ENCODE measurements at places on chromosomes 11 and 22. TPM values are rescaled to one million over a fixed set of nuclear protein-coding genes. Genes with fewer than 3 reads are reported as not detected.

The COA4 gene
- total RNA-seq = 92.3 TPM

The HBB gene
- not detected for total RNA-seq

GRCh38 chr11:15150507-15150906 lies 35.8 kb downstream of the INSC start:
- no peak for DNase-seq

DNA sequence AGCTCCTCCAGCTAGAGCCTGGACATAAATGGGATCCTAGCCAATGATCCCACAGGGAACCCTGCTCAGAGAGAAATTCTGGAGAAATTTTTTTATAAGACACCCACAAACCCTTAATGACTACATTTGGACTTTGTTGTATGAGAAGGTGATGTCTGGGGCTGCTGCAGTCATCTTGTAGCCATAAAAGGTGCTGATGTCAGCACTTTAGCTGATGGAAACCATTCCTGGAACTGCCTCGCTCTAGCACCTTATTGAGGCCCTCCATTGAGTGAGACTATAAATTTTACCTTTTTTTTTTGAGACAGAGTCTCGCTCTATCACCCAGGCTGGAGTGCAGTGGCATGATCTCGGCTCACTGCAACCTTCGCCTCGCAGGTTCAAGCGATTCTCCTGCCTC lies 610.7 kb downstream of the OPCML start:
- no peak for DNase-seq

- DNase-seq = peak; percentile 10
Observed at GRCh38 chr11:46890665-46891064, 27.7 kb downstream of the LRP4 start.

- DNase-seq = no peak
Observed at GRCh38 chr11:128691802-128692752, 1.8 kb upstream of the FLI1 start.

- DNase-seq = no peak
Observed at GRCh38 chr11:42179216-42179615, 719.8 kb upstream of the LRRC4C start.

The SCGB1D2 gene
- not detected for total RNA-seq

- no peak for DNase-seq
Observed at GRCh38 chr22:41799486-41800347, 762 bp upstream of the CCDC134 start.

GRCh38 chr22:33659448-33659847 lies 260.8 kb downstream of the LARGE1 start:
- DNase-seq = no peak

The CREB3L1 gene
- total RNA-seq = 0.53 TPM

DNA sequence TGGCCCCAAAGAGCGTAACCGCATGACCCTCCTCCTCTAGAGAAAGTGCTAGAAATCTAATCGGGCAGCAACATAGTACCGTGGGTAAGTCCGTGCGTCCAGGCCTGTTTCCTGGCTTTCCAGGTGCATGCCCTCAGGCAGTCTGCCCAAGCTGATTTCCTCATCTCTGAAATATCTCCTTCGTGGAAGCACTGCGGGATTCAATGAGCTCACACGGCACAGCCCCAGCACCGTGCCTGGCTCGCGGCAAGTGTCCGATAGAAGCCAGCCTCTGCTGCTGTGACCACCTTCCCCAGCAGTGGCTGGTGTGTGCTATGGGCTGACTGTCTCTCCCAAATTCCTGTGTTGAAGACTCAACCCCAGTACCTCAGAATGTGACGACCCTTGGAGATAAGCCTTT lies 20.7 kb downstream of the RPUSD4 start:
- DNase-seq = peak; percentile 62

The OOSP3 gene
- total RNA-seq = not detected

GRCh38 chr11:75598264-75598663 lies 36.2 kb downstream of the SERPINH1 start:
- no peak for DNase-seq

GRCh38 chr11:1988667-1989317 lies 8.8 kb downstream of the H19 start:
- no peak for DNase-seq

- peak; percentile 38 for DNase-seq
Observed at GRCh38 chr11:103807806-103808205, 228.6 kb upstream of the DDI1 start.

The OAF gene
- total RNA-seq = 9.0 TPM

The TPH1 gene
- under 0.01 TPM for total RNA-seq

The OR52E8 gene
- total RNA-seq = not detected

- peak; percentile 45 for DNase-seq
Observed at GRCh38 chr11:9758637-9759518, 95.0 kb downstream of the SWAP70 start.

The CCDC87 gene
- under 0.01 TPM for total RNA-seq

GRCh38 chr22:21032868-21033688 lies 717 bp upstream of the SLC7A4 start:
- DNase-seq = no peak

The SLC1A2 gene
- under 0.01 TPM for total RNA-seq

The DESI1 gene
- total RNA-seq = 17.5 TPM

DNA sequence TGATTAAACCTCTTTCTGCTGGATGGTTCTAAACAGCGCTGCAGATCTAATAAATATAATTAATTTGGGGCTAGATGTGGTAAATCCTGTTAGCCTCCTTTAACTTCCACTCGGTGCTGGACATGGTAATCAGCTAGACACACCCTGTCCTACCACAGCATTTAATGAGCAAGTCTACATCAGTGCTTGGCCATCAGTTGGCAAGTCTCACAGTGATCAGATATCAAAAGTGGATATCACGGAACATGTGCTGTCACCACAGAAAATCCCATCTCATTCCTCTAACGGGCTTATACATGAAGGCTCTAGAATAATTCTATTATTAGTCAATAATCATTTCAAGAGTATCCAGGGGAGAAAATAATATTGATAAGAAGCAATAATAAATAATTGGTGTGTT lies 5.6 kb upstream of the USP28 start:
- DNase-seq = no peak

- DNase-seq = peak; percentile 93
Observed at GRCh38 chr11:33636104-33636503, 64.5 kb downstream of the C11orf91 start.

DNA sequence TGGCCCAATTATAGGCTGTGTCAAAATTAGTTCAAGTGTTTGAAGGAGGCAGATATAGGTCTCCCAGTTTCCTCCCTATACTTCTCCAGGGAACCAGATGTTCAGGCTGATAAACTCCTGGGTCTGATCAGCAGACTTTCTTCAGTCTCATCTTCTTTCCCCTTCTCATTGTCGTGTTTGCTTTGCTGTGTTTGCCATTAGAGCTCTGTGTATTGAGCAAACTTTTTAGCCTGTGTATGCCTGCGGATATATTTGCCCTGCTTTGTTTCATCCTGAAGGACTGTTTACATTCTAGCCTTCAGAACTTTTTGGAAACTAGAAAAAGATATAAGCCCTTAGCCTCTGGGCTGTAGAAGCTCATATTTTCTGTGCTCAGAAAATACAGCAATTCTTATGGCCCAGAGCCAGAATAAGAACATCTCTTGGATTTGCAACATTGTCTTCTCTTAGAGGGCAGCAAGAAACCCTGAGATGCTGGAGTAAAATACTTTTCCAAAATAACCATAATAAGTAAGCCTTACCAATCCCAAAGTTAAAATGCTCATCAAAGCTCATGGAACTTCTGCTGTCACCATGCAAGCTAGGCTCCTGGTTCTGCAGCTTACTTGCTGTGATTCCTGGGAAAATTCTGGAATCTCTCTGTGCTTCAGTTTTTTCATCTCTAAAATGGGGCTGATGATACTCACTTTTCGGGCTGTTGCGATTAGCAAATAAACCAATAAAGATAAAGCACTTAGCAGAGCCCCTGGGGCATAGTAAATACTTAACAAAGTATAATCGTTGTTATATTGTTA lies 34.1 kb upstream of the ME3 start:
- no peak for DNase-seq

DNA sequence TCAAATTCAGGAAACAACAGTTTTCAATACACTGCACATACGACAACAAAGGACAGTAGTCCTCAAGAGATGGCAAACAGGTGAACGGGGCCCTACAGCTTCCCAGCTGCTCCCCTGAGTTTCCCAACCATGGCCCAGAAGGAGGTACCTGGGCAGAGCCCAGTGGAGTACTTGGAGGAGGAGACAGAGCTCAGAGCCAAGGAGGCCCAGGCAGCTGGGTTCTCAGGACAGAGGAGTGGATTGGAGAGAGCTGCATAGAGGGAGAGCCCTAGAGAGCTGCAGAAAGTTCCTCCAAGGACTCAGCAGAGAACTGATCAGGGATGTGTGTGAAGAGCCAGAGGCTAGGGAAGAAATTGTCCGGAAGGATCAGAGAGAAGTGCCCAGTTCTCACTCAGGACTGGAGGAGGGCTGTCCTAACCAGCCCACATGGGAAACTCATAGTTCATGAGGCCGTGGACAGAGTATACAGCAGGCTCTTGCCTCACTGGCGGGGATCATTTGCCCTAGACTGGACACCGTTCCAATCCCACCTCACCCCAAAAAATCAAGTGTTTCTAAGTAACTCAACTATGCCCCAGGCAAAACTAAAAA lies 7.6 kb upstream of the ASCL2 start:
- no peak for DNase-seq

- no peak for DNase-seq
Observed at GRCh38 chr11:64060861-64061444, 25.2 kb downstream of the FLRT1 start.

The SGSM1 gene
- not detected for total RNA-seq

The OR52I1 gene
- not detected for total RNA-seq

GRCh38 chr22:49971232-49972162 lies 10.9 kb downstream of the PIM3 start:
- no peak for DNase-seq

DNA sequence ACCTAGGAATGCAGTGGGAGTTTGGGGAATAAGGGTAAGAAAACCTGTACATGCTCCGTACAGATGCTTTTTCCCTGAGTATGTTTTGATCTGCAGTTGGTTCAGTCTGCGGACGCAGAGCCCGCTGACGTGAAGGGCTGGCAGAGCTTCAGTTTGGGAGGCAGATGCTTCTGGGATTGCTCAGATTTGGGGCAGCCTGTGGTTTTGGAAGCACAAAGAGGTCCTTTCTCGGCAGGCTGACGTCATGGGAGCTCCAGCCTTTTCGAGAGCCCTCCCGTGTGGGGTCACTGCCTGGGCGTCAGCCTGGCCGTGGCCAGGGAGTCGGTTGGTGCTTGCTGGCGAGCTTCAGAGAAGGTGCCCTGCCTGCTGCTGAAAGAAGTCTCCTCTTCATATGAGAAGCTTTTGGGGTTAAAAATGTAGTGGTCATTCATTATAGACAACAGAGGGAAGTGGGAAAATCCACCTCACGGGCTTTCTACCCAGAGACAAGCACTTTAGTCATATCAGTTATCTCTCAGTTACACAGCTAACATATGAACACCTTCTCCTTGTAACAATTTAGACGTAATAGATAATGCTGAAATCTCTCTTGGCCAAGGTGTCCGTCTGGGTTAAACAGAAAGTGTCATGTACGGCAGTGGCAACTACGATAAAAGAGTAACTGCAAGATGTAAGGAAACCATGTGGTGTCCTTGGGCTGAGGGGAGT lies 26.8 kb downstream of the TPCN2 start:
- no peak for DNase-seq
